ENCODE measurements at places on chromosomes 1 and 21. TPM values are rescaled to one million over a fixed set of nuclear protein-coding genes. Genes with fewer than 3 reads are reported as not detected.

- H3K27me3 ChIP-seq = no peaks in the 10 kb centered on the region
- no peak within 1 kb of the TSS for H3K27ac ChIP-seq
- H3K36me3 ChIP-seq = no peaks in the 10 kb centered on the region
- DNase-seq = no peak
These were observed at the start of gene CD160 for GRCh38 chr1:145719230-145720079. TSS of gene CD160 (plus strand) at chr1:145719499. CDS start at chr1:145728328, 8,829 bp downstream.

GRCh38 chr1:49251019-49251784 lies 474.5 kb upstream of the BEND5 start:
- H3K27ac ChIP-seq = no peak overlapping the region
- H3K36me3 ChIP-seq = no peaks in the 10 kb centered on the region
- H3K4me3 ChIP-seq = no peak overlapping the region
- no peaks in the 10 kb centered on the region for H3K27me3 ChIP-seq
- no peak for DNase-seq
- no peaks in the 10 kb centered on the region for H3K4me1 ChIP-seq

DNA sequence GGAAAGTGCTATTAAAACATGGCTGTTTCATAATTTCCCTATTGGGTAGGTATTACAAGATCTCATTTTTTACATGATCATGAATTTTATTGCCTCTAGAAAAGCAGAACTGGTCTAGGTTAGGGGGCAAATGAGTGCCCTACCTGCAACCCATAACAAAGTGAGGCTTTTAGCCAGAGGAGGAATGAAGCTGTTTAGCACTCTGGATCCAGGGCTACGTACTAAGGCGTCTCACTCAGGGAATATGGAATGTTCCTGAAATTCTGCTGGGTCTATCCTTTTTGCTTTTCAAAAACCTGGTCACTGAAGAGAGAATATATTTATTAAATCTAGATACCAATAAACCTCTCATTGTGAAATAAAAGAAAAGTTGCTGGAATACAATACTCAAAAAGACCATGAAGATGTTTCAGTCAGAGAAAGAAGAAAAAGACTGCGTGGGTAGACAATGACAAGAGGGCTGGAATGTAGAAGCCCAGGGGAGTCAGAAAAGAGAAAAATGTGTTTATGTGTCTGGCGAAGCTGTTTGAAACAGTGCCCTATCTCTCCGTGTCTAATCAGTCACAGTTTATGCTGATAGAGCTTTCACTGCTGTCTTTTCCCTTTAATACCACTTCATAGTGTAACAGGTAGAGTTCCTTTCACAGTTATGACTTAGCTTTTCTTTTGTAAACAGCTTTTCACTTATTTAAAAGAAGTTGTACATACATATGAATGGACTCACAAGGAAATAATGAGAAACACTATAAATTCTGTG lies 25.0 kb upstream of the SYDE2 start:
- no peaks in the 10 kb centered on the region for H3K27me3 ChIP-seq
- no peak for DNase-seq
- H3K27ac ChIP-seq = no peak overlapping the region
- H3K4me1 ChIP-seq = peaks cover 14% of the 10 kb centered on the region
- H3K36me3 ChIP-seq = no peaks in the 10 kb centered on the region

- DNase-seq = no peak
- H3K27me3 ChIP-seq = no peaks in the 10 kb centered on the region
- H3K4me3 ChIP-seq = no peak overlapping the region
- no peaks in the 10 kb centered on the region for H3K4me1 ChIP-seq
- H3K36me3 ChIP-seq = no peaks in the 10 kb centered on the region
These were observed 88.2 kb upstream of the BEND5 start for GRCh38 chr1:48864913-48865312.

DNA sequence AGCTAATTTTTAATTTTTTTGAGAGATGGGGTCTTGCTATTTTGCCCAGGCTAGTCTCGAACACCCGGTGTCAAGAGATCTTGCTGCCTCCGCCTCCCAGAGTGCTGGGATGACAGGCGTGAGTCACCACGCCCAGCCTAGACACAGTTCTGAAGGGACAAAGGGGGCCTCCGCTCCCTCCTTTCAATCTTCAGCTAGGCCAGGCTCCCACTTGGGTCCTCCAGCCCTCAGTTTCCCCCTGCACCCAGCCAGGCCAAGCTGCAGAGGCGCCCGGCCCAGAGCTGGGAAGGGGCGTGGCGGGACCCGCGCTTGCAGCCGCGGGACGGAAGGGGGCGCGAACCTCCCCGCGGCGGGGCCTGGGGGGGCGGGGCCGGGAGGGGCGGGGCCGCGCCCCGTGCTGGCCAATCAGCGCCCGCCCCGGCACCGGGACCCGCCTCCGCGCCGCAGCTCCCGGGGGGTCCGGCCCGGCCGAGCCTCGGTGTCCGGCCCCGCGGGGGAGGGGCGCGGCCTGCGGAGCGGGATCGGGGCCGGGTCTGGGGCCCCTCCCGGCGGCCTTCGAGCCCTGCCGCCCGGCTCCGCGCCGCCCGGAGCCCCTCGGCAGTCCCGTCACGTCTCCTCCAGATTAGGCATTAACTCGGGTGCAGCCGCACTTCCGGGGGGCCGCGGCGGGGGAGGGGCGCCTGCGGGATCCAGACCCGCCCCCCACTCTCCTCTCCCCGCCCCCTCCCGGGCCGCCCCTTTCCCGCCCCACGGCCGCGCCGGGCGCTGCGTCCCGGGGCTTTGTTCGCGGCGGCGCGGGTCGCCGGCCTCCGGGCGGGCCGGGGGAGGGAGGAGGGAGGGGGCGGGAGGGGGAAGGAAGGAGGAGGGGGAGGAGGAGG lies 559 bp upstream of the AGRN start:
- H3K4me3 ChIP-seq = peak overlapping the region; percentile 51
- no peaks in the 10 kb centered on the region for H3K36me3 ChIP-seq
- DNase-seq = peak; percentile 77

- peak overlapping the region; percentile 96 for H3K27ac ChIP-seq
- H3K27me3 ChIP-seq = no peaks in the 10 kb centered on the region
- peaks cover 18% of the 10 kb centered on the region for H3K36me3 ChIP-seq
- DNase-seq = no peak
- H3K4me3 ChIP-seq = peak overlapping the region; percentile 86
These were observed 1.0 kb downstream of the ZBTB17 start for GRCh38 chr1:15974855-15975254.

Gene WNT4
- total RNA-seq = not detected

DNA sequence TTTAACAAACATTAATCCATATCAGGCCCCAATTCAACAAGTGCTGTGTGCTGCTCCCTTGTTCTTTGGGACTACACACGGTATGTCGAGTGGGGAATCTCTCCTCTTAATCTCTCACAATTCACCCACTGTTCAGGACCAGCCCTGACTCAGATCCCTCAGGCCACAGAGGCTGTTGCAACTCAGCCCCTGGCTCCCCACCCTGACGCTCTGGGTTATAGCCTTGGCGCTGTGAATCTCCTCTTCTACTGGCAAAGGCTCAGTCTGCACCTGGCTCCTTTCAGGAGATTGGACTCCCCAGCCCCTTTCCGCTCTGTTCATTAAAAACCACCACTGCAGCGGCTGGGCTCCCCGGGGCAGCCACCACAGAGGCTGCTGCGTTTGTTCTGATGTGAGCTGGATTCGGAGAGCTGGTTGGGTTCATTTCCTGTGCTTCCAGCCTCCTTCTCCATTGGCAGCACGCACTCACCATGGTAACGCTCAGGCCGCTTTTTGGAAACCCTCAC lies 13.0 kb downstream of the CAPN8 start:
- no peaks in the 10 kb centered on the region for H3K27me3 ChIP-seq
- peak overlapping the region; percentile 81 for H3K27ac ChIP-seq
- no peak overlapping the region for H3K4me3 ChIP-seq
- no peak for DNase-seq

DNA sequence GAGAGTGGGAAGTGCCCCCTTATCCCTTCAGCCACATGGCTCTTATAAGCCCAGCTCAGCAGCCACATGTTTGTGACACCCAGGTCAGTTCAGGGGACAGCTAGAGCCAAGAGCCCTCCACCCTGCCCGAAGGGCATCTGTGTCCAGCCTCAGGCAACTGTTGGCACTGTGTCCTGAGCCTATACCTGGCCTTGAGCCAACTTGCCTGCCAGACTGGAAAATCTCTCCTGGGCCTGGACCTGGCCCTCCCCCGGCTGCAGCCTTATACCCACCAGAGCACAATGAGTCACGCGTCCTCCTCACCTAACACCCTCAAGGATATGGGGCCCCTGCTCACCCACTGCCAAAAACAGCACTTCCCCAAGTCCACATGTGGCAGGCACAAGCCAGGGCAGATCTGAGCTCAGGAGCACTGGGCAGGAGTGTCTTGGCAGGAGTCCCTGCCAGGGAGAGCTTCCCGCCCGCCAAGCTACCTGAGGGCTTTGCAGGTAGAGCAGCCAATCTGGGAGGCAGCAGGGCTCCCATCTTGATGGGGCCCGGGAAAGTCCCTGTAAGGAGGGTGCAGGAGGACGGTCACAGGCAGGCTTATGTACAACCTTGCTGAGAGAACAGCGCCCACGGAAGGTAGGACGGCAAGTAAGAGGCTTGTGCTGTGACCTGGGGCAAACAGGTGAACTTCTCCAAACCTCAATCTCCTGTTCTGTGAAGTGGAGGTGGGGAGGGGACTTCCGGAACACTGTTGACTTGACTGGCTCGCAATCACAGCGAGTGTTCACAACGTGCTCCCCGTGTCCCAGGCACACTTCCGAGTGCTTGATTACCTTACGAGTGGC lies 19.8 kb upstream of the HSPG2 start:
- DNase-seq = no peak
- no peaks in the 10 kb centered on the region for H3K27me3 ChIP-seq
- no peak overlapping the region for H3K4me3 ChIP-seq
- no peak overlapping the region for H3K27ac ChIP-seq

DNA sequence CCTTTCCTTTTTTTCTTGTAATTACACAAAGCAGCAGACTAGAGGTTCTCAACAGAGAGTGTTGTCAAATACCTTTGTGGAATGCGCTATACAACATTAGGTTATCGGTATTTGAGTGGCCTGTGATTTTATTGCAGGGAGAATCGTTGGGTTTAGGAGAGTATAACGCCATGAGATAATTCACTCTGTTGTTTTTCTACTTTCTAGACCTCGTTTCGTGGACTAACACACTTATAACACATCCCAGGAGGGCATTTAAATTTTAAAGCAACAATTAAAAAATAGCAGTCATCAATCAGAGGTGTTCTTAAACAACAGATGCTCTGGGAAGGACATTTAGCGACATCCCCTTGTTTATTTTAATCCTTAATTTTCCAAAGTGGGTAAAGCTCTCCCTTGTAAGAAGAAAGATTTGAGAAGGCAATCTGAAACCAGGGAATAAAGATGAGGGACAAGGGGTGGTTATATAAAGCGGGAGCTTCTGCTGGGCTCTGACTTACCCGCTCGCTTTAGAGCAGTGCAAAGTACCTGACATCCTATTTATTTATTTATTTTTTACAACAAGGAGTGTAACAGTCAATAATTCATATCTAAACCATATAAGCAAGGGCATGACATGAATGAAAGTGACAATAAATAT lies 4.9 kb downstream of the PBX1 start:
- H3K4me1 ChIP-seq = peaks cover 29% of the 10 kb centered on the region
- H3K27ac ChIP-seq = peak overlapping the region; percentile 91
- H3K4me3 ChIP-seq = peak overlapping the region; percentile 94
- no peak for DNase-seq
- no peaks in the 10 kb centered on the region for H3K27me3 ChIP-seq
- no peaks in the 10 kb centered on the region for H3K36me3 ChIP-seq

Gene HES2
- total RNA-seq = not detected

Gene JAM2
- 3.3 TPM for total RNA-seq

DNA sequence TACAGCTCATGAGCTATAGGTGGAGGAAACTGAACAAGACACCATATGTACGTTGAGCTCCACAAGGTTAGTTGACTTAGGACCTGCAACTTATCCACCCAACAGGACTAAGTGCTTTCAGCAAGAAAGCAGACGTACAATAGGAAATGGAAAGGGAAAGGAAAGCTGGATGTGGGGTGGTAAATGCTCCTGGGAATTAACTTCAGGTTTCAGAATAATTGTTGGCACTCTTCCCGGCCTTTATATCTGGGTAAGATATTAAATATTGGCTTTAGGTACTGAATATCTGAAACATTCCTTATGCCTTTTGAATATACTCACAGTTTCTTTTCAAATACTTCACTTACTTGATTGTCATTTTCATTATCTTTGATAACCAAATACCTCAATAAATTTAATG lies 36.3 kb downstream of the GLMN start:
- H3K36me3 ChIP-seq = peaks cover 35% of the 10 kb centered on the region
- H3K27me3 ChIP-seq = no peaks in the 10 kb centered on the region

Gene SMCP
- not detected for total RNA-seq

Gene RNF223
- not detected for total RNA-seq

DNA sequence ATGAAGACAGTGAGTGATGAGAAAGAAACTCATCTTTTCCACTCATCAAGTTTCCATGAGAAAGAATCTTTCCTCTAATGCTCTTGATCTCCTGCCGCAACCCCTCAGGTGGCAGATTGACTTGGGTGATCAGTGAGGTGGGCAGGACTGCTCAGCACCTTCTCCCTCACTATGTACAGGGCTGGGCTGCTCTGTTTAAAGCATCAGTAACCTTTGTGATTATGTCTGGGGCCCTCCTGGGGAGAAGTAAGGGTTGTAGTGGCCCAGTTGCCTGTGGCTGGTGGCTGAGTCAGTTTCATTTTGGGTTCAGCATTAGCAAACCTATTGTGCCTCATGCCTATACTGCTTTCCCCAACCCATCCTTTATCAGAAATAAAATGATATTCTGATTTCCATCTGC lies 366.0 kb downstream of the TTLL7 start:
- no peaks in the 10 kb centered on the region for H3K4me1 ChIP-seq
- no peaks in the 10 kb centered on the region for H3K27me3 ChIP-seq
- H3K27ac ChIP-seq = no peak overlapping the region
- no peaks in the 10 kb centered on the region for H3K36me3 ChIP-seq

- H3K4me1 ChIP-seq = peaks cover 11% of the 10 kb centered on the region
- no peaks in the 10 kb centered on the region for H3K27me3 ChIP-seq
- H3K4me3 ChIP-seq = no peak overlapping the region
- peaks cover 3% of the 10 kb centered on the region for H3K36me3 ChIP-seq
- H3K27ac ChIP-seq = no peak overlapping the region
These were observed 10.7 kb downstream of the AKIRIN1 start for GRCh38 chr1:39001516-39002421.

DNA sequence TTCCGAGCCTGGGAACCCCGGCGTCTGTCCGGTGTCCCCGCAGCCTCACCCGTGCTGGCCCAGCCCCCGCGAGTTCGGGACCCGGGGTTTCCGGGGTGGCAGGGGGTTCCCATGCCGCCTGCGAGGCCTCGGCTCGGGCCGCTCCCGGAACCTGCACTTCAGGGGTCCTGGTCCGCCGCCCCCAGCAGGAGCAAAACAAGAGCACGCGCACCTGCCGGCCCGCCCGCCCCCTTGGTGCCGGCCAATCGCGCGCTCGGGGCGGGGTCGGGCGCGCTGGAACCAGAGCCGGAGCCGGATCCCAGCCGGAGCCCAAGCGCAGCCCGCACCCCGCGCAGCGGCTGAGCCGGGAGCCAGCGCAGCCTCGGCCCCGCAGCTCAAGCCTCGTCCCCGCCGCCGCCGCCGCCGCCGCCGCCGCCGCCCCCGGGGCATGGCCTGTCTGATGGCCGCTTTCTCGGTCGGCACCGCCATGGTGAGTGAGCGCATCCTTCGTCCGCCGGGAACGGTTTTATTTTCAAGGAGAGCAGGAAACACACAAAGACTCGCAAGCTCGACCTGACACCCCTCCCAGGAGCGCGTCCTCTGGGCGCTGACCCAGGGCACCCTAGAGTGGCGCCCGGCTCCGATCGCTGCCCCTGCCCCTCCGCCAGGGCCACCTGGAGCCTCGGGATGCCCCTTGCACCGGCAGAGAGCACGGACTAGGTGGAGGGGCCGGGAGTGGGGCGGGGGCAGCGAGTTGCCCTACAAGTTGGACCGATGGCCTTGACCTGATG lies at the start of gene ABCG1:
ABCG1 (plus strand) TSS at position 305 of the 770 bp plus-strand sequence; CDS start at position 428, 123 bp downstream.
- H3K27ac ChIP-seq = peak within 1 kb of the TSS; percentile 79
- peak within 1 kb of the TSS; percentile 97 for H3K4me3 ChIP-seq
- peaks cover 15% of the 10 kb centered on the region for H3K4me1 ChIP-seq
- H3K27me3 ChIP-seq = no peaks in the 10 kb centered on the region
- DNase-seq = no peak

Measured in gastrocnemius medialis (tissue), 4 donors.